ENCODE measurements at places on chromosomes 3 and 15.

- DNase-seq: no peak
Observed at GRCh38 chr3:45881078-45882022, 5.0 kb upstream of the CCR9 start.

- DNase-seq: no peak
Observed at GRCh38 chr3:72013084-72013483, 228.1 kb upstream of the PROK2 start.

DNA sequence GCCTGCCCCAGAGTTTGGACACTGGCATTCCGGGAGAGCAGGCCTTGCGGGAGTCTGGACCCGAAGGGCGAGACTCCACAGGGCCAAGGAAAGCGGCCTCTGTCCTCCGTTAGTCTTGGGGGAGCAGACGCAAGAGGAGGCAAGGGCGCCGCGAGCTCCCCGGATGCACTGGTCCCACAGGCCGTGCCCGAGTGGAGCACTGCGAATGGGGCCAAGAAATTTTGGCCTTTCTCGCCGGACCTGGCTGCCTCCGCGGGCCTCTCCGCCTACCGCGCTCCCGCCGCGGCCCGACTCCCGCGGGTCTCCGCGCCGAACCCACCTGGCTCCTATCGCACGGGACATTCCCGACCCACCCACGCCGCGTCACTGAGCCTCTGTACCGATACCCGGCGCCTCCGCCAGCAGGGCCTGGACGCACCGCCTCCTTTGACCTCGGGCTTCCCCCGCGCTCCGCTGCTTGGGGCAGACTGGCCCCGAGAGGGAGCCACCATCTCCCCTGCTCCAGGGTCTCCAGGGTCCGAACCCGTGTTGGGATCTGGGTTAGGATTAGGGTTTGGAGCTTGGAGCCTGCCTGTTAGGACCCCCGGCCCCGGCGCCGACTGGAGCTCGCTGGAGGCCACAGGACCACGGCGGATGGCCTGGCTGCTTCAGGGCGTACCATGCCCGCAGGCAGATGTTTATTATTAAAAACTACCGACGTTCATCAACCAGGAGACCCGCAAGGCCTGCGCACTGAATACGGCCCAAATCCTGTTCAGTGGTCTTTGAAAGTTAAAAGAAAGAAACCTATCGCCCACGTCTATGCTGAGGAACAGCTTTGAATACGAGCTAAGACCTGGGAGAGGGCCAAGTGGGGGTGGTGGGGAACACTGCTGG lies 11.7 kb downstream of the SHOX2 start:
- DNase-seq: no peak

DNA sequence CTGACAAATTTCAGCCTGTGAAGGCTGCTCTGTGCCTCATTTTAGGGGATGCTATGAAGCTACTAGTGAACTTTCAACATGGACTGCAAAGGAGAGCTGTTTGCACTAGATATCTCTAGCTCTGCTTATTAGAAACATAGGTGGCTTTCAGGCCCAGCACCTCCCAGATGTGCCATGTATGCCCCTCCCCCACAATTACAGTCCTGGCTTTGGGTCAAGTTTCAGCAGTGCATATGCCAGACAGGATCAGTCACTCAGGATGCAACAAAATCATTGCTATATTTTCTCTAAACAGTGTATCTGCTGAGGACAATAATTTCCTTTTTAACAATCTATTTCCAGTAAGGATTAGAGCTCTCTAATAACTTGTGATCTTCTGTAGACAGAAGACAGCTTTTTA lies 178.8 kb upstream of the STAC start:
- DNase-seq: no peak

- no peak for DNase-seq
Observed at GRCh38 chr3:20023623-20024405, 11.8 kb upstream of the PP2D1 start.

DNA sequence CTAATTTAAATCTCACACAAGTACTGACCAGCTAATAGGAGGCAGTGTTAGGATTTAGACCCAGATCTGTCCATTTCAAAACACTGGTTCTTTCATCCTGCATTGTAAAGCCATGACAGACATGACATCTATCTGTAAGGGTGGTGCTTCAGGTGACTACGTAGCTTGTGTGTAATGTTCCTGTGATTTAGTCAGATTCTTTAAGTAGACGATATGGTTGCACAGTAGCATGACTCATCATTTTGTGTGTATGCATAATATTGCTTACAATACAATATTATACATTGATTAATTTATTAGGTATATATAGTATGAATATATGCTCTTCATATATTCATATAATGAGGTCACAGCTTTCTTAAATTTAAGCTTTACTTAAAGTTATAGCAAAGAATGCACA lies 628.5 kb downstream of the GRM7 start:
- no peak for DNase-seq

- DNase-seq: no peak
Observed at GRCh38 chr15:77335298-77335697, 84.6 kb downstream of the PEAK1 start.

DNA sequence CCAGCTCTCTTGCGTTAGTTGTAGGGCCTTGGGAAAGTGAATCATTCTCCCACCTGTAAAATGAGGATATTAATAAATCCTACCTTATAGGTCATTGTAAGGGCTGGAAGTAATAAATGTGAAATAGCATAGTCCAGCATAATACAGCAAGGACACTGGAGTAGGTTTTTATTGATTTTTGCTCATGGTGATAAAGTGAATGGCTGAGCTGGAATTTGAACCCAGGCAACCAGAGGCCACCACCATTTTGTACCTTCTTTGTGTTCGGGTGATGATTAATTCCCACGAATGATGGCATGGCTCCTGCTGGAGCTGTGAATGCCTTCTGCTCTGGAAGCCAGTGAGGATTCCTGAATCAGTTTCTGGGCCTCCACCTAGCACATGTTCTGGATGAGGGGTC lies 31.8 kb downstream of the CTSH start:
- DNase-seq: no peak

GRCh38 chr15:74955796-74956647 lies 550 bp downstream of the RPP25 start:
- no peak for DNase-seq

DNA sequence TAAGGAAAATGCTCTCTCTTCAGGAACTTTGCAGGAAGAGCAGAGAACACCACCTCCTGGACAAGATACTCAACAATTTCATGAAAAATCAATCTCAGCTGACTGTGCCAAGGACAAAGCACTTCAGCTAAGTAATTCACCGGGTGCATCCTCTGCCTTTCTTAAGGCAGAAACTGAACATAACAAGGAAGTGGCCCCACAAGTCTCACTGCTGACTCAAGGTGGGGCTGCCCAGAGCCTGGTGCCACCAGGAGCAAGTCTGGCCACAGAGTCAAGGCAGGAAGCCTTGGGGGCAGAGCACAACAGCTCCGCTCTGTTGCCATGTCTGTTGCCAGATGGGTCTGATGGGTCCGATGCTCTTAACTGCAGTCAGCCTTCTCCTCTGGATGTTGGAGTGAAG lies 200.5 kb downstream of the AKAP13 start:
- DNase-seq: no peak

DNA sequence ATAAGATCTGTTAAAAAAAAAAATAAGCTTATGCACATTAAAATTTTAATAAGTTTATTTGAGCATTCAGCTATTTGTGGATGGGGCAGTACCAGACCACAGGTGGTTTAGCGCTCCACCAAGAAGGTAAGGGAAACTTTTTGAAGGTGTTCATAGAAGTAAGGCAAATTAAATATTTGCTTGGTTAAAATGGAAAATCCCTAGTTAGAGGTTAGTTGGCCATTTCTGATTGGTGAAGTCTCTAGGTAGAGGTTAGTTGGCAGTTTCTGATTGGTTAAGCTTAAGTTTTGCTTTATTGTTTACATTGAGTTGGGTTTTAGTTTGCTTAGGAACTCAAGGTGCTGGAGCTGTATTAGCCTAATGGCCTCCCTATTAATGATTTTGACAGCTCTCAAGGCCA lies 30.7 kb downstream of the SCN11A start:
- DNase-seq: no peak

DNA sequence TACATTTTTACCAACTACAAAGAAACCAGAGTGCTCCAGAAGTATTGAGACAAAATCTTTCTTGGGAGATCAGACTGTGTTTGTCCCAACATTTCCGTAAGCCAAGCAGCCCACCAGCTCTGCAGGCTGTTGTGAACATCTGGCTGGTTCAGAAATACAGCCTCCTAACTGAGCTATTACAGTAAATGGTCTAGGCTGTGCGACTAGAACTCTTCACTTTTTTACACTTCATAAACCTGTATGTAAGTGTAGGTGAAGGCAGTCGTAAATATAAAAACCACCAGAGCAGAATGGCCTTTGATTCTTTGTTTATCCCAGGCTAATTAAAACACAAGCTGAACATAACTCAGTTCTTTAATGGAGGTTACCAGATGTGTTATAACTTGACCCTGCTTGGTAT lies 235.3 kb downstream of the ARRDC4 start:
- peak; percentile 42 for DNase-seq

DNA sequence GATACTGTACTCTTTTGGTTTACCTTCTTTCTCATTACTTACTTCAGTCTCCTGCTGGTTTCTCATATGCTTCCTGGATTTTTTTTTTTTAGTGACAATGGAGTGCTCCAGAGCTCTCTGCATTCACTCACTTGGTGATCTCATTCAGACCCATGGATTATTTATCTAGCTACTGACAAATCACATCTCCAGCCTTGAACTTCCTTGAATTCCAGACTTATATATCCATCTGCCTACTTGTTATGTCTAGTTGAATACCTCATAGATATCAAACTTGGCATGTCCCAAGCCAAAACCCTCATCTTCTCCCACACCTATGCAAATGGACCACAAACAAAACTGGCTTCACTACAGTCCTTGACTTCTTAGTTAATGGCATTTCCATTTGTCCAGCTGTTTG lies 234.7 kb upstream of the ZPLD1 start:
- no peak for DNase-seq

DNA sequence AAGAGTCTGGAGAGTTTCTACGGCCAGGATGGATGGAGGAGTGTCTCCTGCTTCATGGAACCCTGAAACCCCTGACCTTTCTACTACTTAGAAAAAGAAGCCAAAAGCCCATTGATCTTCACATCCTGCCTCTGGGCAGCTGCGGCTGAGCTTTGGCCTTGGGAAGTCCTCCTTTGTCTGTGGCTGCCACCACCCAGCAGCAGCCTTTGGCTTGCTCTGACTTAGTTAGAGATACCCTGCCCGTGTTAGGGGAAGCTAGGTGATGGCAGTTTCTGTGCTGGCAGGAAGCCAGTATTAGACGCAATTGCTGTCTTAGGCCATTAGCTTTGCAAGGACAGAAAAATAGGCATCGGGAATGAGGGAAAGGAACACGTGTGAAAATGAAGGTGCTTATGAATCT lies 18.8 kb downstream of the APH1B start:
- no peak for DNase-seq

DNA sequence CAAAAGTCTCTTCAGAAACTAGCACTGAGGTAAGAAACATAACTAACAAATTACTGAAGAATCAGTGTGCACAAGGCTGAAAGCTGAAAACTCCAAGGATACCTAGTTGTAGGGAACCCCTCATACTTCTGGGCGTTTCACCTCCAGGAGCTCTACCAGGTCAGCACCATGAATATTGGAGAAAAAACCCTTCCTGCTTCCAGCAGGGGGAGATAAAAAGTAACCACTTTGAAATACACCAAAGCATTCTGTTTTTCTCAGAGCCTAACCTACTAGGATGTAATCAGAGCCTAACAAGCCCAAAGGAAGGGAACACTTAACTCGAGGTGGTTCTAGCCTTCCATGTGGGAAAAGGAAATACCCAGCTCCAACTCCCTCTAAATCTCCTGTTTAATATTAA lies 175.8 kb upstream of the MME start:
- no peak for DNase-seq

DNA sequence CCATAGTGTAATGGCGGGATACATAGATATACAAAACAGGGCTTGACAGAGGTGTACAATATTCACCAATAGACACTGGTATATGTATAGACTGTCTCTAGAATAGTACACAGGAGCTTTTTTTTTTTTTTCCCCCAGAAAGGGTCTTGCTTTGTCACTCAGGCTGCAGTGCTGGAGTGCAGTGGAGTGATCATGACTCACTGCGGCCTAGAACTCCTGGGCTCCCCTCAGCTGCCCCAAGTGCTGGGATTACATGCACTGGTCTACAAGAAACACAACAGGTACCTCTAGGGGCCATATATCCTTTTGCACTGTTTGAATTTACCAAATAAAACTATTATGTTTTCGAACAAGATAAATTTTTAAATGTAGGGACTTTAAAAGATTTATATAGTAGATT lies 12.3 kb downstream of the RHOA start:
- no peak for DNase-seq

DNA sequence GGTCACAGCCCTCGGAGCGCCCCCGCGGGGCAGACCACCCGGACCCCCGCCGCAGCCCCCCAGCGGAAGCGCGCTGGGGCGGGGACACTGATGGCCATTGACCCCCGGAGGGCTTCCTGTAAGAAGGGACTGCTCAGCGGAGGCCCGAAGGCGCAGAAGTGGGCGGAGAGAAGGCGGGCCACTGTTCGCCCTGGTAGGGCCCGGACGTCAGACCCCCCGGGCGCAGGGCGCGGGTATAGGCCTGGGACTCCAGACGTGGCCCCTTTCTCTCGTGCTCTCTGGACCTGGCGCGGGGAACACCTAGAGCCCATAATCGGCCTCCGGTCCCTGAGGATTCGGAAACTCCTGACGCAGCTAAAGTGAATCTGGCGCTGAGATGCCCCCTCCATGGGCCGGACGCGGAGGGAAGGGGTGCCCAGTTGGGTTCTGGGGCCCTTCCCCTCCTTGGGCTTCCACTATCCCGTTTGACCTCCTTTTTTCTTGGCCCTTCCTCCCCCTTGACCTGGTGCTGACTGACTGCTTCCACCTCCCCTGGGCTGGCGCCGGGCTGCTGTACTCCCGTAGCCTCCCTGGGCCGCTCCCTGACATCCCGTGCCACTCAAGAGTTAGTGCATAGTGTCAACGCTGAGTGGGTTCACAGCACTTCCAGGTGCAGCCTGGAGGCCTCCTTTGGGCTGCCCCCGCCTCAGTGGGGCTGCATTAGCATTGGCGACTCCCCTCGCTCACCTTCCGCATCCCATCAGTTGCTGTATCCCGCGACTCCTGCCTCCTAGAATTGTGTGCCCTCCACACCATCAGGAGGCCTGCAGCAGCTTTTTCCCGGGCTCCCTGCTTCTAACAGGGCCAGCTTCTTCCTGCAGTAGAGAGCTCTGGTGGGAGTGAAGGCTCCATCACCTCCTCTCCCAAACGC lies 694 bp downstream of the ABTB1 start:
- no peak for DNase-seq
